ENCODE measurements at places on chromosomes 5 and 9. TPM values are rescaled to one million over a fixed set of nuclear protein-coding genes. Genes with fewer than 3 reads are reported as not detected.

DNA sequence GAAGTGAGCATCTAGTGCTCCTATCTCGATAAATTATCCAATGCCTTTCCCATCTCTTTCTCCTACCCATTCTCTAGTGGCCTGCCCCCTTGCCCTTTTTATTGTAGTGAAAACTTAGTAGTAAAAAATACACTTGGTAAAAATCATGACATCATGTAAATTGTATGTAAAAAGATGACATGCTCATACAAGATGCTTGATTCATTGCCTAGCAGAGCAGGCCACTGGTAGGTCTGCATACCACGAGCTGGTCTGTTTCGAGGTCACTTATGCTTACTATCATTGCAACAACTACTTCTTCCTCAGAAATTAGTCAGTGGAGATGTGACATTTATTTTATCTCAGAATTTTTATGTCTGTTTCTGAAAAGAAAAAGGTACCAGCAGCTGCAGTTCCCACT is 177.3 kb downstream of the C9orf152 start:
- H3K27me3 ChIP-seq, result no peaks in the 10 kb centered on the region
- H3K4me1 ChIP-seq, result peaks cover 3% of the 10 kb centered on the region
- H3K4me3 ChIP-seq, result no peak overlapping the region
- no peaks in the 10 kb centered on the region for H3K36me3 ChIP-seq
- H3K27ac ChIP-seq, result no peak overlapping the region
- no peak for DNase-seq

GRCh38 chr9:76662476-76663281 is 101.6 kb upstream of the PCA3 start:
- H3K4me1 ChIP-seq, result peaks cover 7% of the 10 kb centered on the region
- DNase-seq, result no peak
- no peaks in the 10 kb centered on the region for H3K36me3 ChIP-seq
- no peak overlapping the region for H3K4me3 ChIP-seq
- H3K27ac ChIP-seq, result no peak overlapping the region

DNA sequence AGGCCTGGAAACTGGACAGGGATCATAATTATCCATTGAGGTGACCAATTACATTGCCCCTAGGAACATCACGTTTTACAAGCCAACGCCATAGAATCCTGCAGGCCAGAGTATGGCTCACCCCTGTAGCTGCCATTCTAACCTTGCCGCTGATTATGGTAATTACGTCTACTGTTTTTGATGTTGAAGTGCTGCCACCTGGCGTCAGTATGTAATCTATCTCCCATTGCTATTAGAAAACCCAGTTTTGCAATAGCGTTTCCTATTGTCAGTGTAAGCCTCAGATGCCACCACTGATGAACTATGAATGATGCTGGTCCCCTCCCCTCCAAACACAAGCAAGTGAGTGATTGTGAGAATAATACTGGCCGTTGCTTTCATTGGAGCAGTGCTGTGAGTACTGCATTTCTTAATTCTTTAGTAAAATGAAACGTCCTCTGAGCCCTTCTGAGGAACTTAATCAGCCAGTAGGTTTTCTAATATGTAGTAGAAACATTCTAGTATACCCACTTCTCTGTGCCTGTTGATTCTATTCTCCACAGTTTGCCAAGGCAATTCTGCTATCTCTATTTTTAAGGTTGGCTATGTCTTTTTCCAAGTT is 100.5 kb upstream of the NMUR2 start:
- DNase-seq, result peak; percentile 58
- H3K4me3 ChIP-seq, result no peak overlapping the region
- no peaks in the 10 kb centered on the region for H3K36me3 ChIP-seq
- H3K4me1 ChIP-seq, result no peaks in the 10 kb centered on the region

DNA sequence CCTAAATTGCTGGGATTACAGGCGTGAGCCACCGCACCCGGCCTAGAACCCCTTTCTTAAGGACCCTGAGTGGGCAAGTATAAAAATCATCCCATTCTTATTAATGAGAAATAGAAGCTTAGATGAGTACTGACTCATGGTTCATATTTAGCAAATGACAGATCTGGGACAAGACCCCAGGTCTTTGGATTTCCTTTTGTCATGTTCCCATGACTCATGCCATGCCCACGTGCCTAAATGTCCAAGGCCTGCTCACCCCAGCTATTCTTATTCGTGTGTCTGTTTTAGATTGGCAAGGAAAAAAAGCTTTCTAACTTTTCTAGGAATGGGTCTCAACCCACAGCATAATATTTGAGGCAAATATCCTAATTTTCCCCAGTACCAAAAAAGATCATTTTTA is 57.7 kb upstream of the RPS23 start:
- no peaks in the 10 kb centered on the region for H3K4me1 ChIP-seq
- H3K27me3 ChIP-seq, result no peaks in the 10 kb centered on the region
- H3K27ac ChIP-seq, result no peak overlapping the region
- H3K36me3 ChIP-seq, result no peaks in the 10 kb centered on the region
- DNase-seq, result no peak

DNA sequence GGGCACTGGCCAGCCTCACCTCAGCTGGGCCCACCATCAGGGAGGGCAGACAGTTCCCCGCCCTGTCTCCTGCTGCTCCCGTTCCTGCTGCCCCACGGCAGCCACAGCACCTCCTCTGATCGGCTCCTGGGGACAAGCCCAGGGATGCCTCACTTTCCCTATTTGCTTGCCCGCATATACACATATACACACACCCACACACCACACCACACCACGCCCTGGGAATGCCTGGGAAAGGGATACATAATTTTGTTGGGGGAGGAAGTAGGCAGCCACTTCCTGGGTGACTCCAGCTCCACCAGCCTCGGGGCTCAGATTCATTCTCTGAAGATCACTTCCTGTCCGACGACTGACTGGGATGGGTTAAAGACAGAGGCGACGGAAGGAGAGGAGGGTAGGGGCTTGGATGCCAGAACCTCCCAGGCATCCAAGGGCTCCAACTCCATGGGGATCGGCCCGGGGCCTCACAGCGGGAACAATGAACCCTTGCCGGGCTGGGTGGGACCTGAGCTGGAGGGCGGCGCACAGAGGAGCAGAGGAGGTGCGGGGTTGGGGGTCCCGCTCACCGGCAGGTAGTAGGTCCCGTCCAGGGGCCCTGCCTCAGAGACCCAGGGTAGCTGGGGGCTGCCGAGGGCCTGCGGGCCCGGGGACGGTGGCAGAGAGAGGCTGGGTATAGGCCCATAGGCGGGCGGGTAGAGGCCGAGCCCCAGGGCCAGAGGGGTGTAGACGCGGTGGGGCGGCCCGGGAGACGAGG is 2.0 kb upstream of the MZB1 start:
- H3K4me1 ChIP-seq, result peaks cover 71% of the 10 kb centered on the region
- no peak for DNase-seq
- peak overlapping the region; percentile 73 for H3K4me3 ChIP-seq
- H3K27me3 ChIP-seq, result no peaks in the 10 kb centered on the region
- peak overlapping the region; percentile 86 for H3K27ac ChIP-seq
- no peaks in the 10 kb centered on the region for H3K36me3 ChIP-seq

- H3K27me3 ChIP-seq, result no peaks in the 10 kb centered on the region
- peak; percentile 35 for DNase-seq
- no peak overlapping the region for H3K4me3 ChIP-seq
- H3K27ac ChIP-seq, result no peak overlapping the region
Measured at GRCh38 chr9:121557581-121558447, 58.2 kb upstream of the GGTA1 start.

DNA sequence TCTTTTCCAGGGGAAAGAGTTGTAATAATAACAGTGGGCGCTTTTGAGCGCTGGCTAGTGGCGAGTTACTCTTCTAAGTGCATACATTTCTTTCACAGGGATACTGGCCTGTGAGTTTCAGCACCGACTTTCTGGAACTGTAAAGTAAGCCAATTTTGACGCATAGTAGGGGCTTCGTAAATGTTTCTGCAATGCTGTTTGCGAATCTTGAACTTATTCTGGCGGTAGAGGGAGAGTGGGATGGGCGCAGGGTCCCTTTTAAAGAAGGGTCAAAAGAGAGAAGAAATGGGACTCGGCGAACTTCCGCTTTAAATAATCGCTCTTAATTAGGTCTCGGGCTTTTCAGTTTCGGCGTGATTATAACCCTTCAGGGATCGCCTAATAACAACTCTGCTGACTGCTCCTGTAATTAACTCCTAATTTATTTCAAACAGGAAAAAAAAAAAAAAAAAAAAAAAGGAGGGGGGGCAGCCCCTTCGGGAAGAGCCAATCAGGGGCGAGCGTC is 351 bp upstream of the MSX2 start:
- no peak for DNase-seq
- H3K4me3 ChIP-seq, result no peak overlapping the region
- no peak overlapping the region for H3K27ac ChIP-seq
- peaks cover 66% of the 10 kb centered on the region for H3K27me3 ChIP-seq
- no peaks in the 10 kb centered on the region for H3K36me3 ChIP-seq

The FCN1 gene
- total RNA-seq, result 2.2 TPM
